ENCODE measurements at places on chromosomes 6 and 20. TPM values are rescaled to one million over a fixed set of nuclear protein-coding genes. Genes with fewer than 3 reads are reported as not detected.

The RWDD1 gene
- total RNA-seq: 65.1 TPM

The REM1 gene
- total RNA-seq: not detected

The BANF2 gene
- not detected for total RNA-seq

The GSTA3 gene
- not detected for total RNA-seq

DNA sequence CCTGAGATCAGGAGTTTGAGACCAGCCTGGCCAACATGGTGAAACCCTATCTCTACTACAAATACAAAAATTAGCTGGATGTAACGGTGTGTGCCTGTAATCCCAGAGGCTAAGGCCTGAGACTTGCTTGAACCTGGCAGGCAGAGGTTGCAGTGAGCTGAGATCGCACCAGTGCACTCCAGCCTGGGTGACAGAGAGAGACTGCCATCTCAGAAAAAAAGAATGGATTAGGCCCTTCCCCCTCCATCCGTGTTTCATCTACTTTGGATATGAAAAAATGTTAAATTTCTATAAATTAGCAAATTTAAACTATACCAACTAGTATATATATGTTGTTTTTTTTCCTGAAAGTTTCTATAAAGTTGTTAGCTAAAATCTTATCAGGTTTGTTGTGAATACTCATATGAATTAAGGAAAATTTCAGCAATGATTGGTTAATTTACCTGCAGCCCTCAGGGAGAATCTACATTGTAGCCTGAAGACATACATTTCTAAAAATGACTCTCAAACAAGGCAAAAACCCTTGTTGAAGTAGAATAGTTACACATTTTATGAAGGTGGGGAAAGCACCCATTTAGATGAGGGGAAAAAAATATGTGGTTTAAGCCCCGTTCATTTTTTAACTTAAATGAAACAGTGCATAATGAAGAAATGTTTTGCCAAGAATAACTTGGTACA is 120.9 kb downstream of the TIAM2 start:
- H3K27ac ChIP-seq: no peak overlapping the region
- DNase-seq: no peak
- no peaks in the 10 kb centered on the region for H3K4me1 ChIP-seq
- no peaks in the 10 kb centered on the region for H3K36me3 ChIP-seq

All from CD8-positive, alpha-beta T cell (primary cell).